ENCODE measurements at places on chromosomes 16 and 17.

DNA sequence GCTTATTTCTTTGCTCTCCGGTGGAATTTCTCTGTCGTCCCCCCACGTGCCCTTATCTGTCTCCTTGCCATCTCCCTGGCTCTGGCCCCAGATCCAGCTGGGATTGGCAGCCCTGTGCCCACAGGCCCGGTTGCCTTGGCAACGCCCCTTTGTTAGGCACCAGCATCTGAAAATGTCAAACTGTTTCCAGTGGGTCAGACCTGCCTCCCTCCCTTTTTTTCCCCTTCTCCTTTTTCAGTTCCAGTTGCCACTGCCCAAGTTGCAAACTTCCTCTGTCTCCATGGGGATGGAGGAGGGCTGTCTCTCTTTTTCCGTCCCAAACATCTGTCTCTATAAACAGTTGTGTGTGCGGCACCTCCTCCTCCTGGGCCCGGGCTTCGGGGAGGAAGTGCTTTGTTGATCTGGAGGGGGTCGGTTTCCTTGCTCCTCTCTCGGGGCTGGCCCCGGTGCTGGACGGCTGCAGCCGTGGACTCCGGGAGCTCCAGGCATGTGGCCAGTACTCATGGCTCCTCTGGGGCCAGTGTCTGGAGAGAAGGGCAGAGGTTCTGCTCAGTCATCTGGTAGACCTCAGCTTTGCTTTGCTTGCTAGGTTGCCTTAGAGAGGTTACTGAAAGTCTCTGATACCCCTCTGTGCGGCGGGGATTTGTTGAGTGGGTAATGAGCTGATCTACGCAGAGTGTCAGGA lies 35.3 kb downstream of the SOCS3 start:
- no peak for DNase-seq

GRCh38 chr16:19831678-19832077 lies 53.0 kb downstream of the GPRC5B start:
- DNase-seq = no peak

DNA sequence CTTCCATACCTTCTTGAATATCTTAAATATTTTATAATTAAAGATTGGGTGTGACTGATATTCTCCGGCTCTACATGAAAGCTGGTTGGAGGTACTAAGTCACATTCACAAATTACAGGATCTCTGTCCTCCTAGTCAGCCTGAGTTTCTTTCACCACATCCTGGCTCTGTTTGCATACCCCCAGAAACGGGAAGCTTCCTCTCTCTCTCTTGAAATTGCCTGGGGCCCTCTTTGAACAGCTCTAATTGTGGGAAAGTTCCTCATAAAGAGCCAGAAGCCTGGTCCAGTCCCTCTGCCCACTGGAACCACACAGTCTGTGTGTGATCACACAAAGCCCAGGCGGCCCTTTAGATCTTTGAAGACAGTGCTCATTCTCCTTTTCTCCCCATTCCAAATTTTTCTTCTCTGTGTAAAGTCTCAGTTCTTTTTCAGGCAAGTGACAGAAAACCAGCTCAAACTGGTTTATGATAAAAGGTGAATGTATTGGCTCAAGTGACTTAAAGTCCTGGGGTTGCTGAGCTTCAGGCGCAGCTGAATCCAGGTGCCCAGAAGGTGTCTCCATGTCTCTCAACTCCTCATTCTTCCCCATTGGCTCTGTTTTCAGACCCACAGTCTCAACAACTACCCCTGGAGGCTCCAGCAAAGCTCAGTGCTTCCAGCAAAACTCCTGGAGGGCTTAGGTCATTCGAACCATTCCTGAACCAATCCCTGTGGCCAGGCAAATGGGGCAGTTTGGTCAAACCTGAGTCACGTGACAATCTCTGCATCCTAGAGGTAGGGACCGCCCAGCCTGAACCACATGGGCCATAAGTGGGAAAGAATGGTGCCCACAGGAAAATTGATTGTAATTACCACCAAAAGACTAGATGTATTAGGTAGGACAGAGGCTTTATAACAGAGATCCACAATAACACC lies 8.5 kb upstream of the RAI1 start:
- no peak for DNase-seq

- DNase-seq = peak; percentile 59
These were observed 227.4 kb upstream of the GSE1 start for GRCh38 chr16:85385463-85386331.

- DNase-seq = no peak
These were observed 82.8 kb downstream of the WDR59 start for GRCh38 chr16:74902161-74902560.

GRCh38 chr16:79261944-79262552 lies 338.5 kb downstream of the MAF start:
- DNase-seq = no peak

GRCh38 chr16:77617996-77618395 lies 104.3 kb upstream of the NUDT7 start:
- no peak for DNase-seq

DNA sequence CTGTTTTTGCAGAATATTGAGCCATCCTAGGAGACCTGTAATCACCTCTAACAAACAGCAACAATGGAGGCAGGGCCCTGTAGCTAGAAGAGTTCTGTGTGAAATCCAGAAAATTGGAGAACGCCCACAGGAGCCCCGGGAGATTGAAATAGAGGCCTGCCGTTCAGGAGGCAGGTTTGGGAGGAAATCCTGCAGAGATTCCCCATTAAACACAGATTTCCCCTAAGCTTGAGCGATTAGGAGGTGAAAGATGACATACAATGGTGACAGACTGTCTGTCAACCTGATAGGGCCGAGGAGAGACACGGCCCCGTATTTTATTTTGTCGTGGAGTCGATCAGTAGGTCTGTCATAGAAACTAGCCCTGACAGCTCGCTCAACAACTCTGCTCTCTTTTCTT lies 18.2 kb downstream of the CDK5RAP3 start:
- DNase-seq = no peak

DNA sequence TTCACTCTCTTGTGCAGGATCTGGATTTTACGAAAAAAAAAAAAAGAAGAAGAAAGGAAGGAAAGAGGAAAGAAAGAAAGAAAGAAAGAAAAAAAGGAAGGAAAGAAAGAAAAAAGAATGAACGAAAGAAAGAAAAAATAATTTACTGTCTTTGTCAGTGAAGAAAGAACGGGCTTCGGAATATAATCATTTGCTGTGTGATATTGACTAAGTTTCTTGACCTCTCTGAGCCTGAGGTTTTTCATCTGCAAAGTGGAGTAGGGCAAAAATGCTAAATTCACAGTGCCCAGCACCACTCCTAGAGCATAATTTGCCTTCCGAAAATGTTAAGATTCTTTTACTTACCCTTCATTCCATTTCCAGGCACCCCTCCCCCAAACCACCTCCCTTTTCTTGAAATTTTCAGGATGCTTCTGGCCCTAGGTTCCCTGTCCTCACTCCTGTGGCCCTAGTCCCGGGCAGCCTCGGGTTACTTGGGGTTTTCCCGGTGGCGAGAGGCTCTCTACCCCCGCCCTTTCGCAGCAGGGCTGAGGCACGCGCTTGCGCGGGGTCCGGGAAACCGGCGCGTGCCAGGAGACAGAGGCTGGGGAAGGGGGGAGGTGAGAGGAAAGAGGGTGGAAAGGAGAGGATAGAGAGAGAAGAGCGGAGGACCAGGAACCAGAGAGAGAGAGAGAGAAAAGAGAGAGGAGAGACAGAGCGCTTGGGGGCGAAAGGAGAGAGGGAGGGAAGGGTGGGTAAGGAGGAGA lies at the start of gene CNTNAP1:
Gene CNTNAP1 (plus strand): TSS at position 556 of the 746 bp plus-strand sequence. CDS start 299 bp downstream, outside the sequence.
- DNase-seq = peak; percentile 75

- no peak for DNase-seq
These were observed 100.3 kb upstream of the KIF2B start for GRCh38 chr17:53722407-53722806.

GRCh38 chr16:50369133-50369804 lies 481 bp upstream of the BRD7 start:
- DNase-seq = no peak

- no peak for DNase-seq
These were observed 119.9 kb upstream of the TMEM97 start for GRCh38 chr17:28199115-28199514.

- DNase-seq = no peak
These were observed 263.9 kb downstream of the TOX3 start for GRCh38 chr16:52283018-52283417.

- peak; percentile 67 for DNase-seq
These were observed 910 bp downstream of the ITGAL start for GRCh38 chr16:30473231-30474073.

- DNase-seq = no peak
These were observed 448.6 kb downstream of the SHISA9 start for GRCh38 chr16:13350000-13350399.

DNA sequence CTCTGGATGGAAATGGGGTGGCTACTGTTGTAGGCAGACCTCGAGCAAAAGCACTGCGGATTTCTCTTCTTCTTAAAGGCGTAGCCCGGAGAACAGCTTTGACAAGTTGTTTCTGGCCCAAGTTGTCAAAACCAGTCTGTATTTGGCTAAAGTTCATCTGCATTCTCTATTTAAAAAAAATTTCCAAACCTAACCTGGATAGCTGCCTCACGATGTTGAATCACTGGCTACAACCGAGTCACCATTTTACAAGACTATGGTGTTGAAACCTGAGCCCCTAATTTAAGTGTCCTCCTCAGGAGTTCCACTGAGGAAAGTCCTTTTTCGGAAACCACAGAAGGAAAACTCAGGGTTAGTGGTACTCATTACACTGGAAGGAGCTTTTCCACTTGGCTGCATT lies 1.5 kb downstream of the SLC16A6 start:
- DNase-seq = no peak

- DNase-seq = peak; percentile 54
These were observed 1.8 kb upstream of the CLUAP1 start for GRCh38 chr16:3498988-3499387.

DNA sequence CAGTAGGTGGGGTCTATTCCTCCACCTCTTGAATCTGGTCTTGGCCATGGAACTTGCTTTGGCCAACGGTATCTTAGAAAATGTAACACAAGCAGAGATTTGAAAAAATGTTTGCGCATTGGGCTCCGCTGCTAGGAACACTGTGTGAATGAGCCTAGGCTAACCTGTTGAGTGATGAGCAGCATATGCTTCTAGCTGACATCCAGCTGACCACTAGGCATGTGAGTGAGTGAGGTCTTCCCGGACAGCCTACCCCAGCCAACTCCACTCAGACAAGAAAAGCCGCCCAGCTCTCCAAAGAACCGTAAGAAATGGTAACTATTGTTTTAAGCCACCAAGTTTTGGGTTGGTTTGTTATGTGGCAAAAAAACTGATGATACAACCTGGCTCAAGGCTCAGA lies 31.4 kb upstream of the BCO1 start:
- no peak for DNase-seq

- DNase-seq = peak; percentile 91
These were observed 16.5 kb upstream of the PRM1 start for GRCh38 chr16:11297492-11298142.

DNA sequence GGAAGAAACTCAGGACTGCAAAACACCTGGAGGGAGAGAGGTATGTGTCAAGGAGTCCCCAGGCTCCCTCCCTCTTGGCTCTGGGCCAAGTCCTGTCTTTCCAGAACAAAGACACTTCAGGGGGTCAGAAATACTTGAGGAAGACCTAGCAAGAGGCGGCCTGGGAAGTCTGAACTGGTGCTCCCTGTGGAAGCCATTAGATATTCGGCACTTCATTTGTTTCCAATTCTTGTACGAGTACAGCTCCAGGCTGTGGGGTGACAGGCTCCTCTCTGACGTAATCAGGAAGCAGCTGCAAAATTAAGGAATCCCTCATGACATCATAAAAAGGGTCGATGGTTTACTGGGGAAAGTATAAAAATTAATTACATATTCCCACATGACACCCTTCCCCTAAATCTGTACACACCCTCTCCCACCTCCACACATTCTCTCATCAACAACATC lies 108.7 kb downstream of the SMG6 start:
- DNase-seq = no peak

- DNase-seq = no peak
These were observed 75.7 kb downstream of the NXN start for GRCh38 chr17:903691-904481.

DNA sequence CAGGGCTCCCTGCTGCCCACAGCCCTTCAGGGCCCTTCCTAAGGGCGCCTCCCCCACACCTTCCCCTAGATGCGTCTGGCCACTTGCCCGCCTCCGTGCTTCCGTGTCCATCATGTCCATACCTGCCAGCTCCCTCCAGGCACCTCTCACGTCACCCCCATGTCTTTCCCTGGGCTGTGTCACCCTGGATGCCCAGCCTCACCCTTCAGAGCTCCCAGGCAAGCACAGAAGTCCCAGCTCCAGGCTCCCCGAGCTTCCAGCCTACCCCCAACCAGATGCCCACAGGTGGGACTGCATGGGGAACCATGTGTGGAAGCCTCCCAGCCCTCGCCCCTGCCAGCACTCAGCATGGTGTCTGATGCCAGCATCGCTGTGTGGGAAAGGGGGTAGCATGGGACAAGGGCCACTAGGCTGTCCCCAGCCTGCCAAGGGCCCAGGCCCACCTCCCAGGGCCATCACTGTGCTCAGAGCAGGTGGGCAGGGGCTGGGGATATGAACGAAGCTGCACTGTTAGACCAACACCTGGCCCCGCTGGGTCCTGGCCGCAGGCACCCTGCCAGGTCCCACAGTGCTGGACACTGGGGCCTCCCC lies 1.9 kb upstream of the AXIN1 start:
- no peak for DNase-seq

DNA sequence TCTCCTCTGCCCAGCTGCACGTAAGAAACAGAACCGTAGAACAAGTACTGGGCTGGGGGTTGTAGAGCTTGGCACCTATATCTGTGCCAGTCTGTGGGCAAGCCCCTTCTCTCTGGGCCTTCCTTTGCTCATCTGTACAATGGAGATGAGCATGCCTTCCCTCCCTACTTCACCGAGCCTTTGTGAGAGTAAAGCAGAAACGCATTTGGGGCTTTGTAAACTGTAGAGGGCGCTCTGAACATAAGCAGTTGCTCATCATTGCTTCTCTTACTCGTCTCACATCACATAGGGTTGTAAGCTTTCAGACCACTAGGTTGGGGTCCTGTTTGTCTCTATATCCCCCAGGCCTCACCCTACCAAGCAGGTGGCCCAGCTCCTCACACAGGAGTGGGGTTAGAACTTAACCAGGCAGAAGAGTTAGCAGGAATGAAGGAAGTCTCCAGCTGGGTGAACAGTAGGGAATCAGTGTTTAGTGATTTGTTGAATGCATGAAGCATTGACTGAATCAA lies 15.1 kb downstream of the SAMD14 start:
- DNase-seq = no peak

DNA sequence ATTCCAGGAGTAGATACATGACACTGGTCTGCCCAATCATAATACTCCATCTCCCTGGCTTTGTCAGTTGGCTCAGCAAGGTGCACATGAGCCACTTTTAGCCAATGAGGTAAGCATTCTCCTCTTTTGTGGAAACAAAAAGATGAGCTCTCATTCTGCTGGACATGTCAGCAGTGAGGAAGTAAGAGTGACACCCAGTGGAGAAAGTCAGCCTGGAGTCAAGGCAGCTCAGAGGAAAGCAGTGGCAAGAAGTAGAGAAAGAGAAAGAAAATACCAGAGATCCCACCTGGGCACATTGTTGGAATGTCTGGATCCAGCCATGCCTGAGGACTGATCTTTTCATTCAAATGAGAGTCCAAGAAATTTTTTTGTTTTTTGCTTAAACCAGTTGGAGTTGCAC lies 496.9 kb upstream of the C16orf82 start:
- no peak for DNase-seq

GRCh38 chr16:51050377-51050706 lies 100.7 kb downstream of the SALL1 start:
- no peak for DNase-seq
